A549 treated with CORT108297 at 1 μM for 4 hours (cell line): ENCODE measurements at places on chromosomes 11 and 22. TPM values are rescaled to one million over a fixed set of nuclear protein-coding genes. Genes with fewer than 3 reads are reported as not detected.

Gene FAM111B
- 7.1 to 8.6 TPM (median 7.3 TPM) in 5 replicates for total RNA-seq

Gene DNAJB13
- total RNA-seq = 0.15 to 0.50 TPM (median 0.41 TPM) in 5 replicates

Gene MYO7A
- total RNA-seq = 1.2 to 1.5 TPM (median 1.2 TPM) in 5 replicates

Gene UCP2
- total RNA-seq = 71.6 to 85.6 TPM (median 79.9 TPM) in 5 replicates

Gene OR52I2
- total RNA-seq = not detected in 5 replicates

Gene OR8D1
- total RNA-seq = not detected in 5 replicates

Gene OR5M11
- total RNA-seq = not detected in 5 replicates

Gene TMEM132A
- total RNA-seq = 110 to 179 TPM (median 170 TPM) in 5 replicates
